ENCODE measurements at places on chromosomes 4 and X.
A peak's percentile ranks its signal among the peaks of the same experiment; 100 is the strongest.

GRCh38 chr4:159483782-159484741, 381.2 kb downstream of the RAPGEF2 start:
- peak; percentile 39 for DNase-seq

DNA sequence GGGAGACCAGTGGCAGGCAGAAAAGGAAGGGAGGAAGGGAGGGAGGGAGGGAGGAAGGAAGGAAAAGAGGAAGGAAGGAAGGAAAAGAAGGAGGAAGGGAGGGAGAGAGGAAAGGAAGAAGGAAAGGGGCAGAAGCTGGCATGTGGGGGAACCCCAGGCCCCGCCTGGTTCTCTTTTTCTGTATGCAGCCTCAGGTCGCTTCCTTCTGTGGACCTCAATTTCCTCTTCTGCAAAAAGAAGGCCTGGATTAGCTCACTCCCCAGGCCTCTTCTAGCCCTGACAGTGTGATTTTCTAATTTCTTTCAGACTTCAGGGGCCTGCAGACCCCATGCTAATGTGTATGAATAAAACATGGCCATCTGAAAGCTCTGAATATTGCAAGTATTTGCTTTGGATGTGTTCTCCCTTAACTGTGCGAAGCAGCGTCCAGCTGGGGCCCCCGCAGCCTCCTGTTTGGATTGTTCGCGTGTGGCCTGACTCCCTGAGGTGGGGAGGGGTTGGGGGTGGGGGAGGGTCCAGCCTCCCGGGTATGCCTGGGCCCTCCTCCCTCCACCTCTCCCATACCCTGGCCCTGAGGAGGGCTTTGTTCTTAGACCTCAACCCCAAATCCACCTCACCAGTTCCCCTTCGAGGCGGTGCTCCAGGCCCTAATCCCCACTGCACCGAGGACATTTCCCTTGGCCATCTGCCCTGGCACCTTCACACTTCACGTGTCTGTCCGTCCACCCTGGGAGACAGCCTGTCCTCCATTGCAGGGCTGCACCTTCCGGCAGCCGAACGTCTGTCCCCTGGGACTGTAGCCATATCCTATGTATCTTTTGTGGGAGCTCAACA, 199.9 kb upstream of the ATP6AP2 start:
- DNase-seq = peak; percentile 53

DNA sequence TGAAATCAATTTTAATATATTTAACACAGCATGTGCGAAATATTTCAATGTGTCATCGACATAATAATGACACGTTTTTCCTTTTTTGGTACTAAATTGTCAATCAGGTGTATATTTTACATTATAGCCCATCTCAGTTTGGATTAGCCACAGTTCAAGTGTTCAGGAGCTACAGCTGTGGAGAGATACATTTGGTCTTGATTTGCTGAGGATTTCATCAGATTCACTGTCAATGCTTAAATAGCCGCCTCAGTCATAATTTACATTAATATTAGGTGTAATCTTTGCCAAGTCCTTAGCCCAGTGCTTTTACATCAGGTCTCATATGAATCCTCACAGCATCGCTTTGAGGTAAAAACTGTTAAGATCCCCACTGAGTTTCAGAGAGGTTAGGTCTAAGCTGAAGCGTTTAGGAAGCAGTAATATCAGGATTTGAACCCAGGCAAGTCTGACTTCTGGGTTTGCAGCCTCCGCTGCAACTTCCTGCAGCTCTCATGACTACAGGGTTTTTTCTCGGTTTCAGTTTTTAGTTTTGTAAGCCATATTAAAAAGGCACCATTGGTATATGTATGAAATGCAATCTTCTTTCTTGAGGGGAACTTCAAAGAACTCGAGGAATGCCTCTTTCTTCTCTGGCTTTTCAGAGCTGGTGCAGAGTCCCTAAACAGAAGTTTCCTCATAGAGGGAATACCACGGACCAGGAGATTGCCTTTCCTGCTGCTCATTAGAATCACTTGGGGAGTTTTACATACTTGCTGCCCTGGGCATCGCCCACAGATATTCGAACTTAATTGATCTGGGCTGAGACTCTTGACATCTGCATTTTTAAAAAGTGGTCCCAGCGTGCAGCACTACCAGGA, 6.4 kb downstream of the MTM1 start:
- no peak for DNase-seq

DNA sequence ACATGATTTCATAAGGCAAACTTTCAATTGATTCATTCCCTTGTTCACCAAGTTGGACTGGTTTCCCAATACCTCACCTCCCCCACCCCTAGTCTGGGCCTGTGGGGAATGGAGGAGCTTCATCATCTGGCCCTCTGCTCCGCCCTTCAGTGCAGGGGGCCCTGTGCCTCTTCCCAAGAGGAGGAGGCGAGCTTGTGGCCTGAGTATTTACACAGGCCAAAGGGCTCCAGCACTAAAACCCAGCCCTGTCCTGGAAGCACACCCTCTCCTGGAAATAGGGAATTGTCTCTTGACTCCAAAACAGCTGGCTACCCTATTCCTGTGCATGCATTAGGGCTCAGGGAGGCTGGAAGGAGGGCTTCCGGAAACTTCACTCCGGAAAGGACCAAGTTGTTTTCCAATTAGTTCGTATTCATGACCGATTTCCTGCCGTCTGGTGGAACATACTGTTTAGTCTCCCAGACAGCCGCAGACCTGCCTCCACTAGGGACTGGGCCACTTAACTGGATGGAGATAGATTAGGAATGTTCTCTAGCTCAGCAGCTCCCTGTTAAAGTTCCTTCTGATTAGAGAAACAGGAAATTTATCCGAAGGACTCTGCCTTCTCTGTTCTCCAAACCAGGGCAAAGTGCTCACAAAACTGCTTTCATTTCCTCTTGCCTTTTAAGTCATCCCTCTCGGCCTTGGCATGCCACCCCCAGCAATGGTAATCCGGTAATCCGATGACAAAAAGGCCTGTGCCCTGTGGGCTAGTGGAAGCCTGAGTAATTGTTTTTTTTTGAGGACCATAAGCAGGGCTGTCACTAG, 5.8 kb downstream of the SRPX2 start:
- DNase-seq = no peak

GRCh38 chrX:151982222-151982621, 7.7 kb upstream of the GABRE start:
- no peak for DNase-seq

DNA sequence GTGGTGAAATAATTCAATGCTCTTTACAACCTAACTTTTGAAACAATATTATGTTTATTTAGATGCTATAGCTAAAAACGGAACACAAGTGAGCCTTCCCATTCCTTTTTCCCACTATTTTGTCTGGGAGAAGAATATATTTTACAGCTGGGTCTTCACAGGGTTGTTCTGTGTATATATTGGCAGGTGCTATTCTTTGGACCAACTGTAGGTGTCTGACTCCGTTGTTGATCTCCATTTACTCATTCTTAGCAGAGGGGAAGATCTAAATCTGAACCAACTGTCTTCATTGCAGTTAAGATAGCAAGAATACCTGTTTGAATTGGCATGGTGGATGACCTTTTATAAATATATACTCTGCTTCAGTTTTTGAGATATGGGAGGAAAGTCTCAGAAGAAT, 257.4 kb downstream of the CFAP299 start:
- no peak for DNase-seq

DNA sequence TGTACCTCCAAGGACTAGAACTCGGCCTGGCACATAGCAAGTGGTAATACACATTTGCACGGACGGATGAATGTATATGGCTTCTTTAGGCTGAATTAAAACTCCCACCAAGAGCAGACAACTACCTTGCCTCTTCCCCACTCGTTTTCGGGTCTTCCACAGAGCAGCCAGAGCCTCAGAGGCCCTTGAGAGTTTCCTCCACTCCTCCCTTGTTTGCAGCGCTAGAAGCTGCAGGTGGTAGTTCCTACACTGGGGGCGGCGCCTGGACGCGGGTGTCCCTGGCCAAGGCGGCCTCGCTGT, 10.2 kb upstream of the INTU start:
- DNase-seq = peak; percentile 21

GRCh38 chrX:136767104-136767941, 13.4 kb downstream of the ARHGEF6 start:
- peak; percentile 33 for DNase-seq

DNA sequence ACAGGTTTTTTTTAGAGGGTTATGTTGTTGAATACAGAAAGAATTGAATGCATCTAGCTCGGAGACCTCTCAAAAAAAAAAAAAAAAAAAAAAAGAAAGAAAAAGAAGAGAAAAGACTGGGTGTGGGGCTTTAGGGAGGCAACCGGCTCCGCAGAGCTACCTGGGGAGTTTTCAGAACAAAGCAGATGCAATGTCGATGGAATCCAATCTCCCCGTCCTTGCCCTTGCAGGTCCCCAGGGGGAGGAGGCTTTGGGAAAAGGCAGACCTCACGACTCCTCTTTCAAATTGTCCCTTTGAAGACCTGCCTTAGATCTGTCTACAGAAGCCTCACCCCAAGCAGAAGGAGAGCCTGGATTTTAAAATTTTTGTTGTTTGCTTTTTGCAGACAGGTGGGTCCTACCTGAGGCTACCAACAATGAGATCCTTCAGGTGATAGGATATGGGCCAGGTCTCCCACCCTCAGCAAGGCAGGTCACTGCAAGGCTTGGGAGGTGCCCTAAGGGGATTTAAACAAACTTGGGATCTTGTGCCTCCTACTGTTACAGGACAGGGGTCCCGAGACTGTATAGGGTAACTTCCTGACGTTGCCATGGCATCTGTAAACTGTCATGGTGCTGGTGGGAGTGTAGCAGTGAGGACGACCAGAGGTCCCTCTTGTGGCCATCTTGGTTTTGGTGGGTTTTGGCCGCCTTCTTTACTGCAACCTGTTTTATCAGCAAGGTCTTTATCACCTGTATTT, 75.2 kb upstream of the PRKX start:
- DNase-seq = peak; percentile 18

- DNase-seq = no peak
These were observed 211.1 kb downstream of the RELL1 start for GRCh38 chr4:37475087-37475486.

- DNase-seq = no peak
These were observed 23.0 kb upstream of the HPGD start for GRCh38 chr4:174545268-174545667.

DNA sequence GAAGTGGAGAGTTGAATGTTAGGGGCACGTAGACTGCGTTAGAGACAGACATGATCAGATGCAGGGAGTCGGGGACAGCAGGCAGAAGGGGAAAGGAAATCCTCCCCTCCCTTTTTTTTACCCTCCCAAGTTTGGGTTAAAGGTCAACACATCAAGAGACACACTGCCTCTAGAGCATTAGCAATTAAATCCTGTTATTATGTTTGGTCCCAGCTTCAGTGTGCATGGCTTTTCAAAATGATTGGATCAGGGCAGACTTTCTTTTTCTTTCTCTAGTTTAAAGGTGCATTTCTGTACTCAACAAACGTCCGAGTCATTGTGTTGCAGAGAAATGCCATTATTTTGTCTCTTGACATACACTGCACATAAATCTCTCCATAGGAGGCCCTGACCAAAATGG, 63.9 kb downstream of the USP26 start:
- no peak for DNase-seq

GRCh38 chrX:119236623-119237561, 807 bp downstream of the PGRMC1 start:
- peak; percentile 6 for DNase-seq

GRCh38 chr4:681736-682451, 7.1 kb downstream of the SLC49A3 start:
- peak; percentile 74 for DNase-seq

- no peak for DNase-seq
These were observed 26.3 kb downstream of the EFHC2 start for GRCh38 chrX:44317181-44317580.

GRCh38 chrX:26295425-26295824, 79.5 kb downstream of the MAGEB5 start:
- no peak for DNase-seq

DNA sequence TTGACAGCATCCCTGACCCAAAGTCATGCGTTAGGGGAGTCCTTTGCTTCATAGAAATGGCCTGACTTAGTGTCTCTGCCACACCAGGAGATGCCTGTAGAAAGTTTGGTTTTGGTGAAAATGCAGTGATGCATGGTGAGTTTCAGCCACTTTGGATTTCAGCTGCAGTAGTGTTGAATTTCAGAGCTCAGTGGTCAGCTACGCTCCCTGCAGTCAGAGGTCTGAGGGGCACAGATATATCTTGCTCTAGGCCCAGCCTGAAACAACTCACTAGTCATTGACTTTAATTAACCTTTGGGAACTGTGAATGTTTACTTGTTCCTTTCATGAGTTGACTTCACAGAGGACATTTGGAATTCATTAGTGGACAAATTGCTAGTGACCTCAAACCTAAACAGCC, 17.5 kb downstream of the RBMX2 start:
- no peak for DNase-seq

DNA sequence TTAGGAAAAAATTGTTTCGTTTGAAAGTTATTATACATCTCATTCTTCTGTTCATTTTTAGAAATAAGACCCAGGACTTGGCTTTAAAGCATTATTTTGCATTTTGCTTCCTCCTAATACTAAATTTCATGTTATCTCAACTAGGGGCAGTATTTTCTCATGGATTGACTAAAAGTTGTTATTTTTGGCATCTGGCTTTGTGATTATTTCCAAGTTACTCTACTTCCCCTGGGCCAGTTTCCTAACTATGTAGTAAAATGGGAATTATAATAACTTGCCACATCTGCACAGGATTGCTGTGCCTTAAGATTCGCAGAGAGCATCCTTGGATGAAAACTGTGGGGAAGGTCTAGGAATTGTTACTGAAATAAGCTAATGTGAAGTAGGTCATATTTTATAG, 3.0 kb downstream of the RBPJ start:
- DNase-seq = no peak

- no peak for DNase-seq
These were observed 10.8 kb upstream of the HERC5 start for GRCh38 chr4:88446124-88446523.

DNA sequence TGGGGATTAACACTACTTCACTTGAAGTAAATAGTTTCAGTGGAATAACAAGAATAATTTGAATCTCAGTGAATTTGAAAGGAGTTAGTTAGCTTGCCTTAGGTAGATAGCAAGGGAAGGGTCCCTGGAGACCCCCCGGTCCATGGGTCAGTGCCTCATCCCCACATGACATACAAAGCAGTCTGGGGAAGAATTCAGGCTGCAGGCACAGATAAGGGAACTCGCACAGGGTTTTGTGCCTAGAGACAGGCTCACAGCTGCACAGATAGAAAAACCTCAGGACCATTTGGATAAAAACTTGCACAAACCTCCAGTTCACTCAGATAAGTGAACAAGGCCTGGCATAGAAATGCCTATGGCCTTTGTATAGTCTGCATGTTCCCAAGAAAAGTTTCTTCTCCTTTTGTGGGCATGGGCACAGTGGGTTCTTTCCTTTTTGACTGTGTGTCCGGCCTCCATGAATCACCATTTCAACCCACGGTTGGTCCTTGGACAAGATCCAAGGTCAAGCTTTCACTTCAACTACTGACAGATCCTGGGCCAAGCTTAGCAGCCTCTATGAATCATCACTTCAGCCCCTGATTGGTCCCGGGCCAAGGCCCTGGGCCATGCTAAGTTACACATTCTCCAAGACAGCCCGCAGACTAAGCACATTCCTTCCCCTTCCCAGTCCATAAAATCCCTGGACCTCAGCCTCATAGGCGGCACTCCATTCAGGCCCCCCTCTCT, 108.3 kb upstream of the KLHL4 start:
- no peak for DNase-seq

- no peak for DNase-seq
These were observed 23.1 kb upstream of the DHRSX start for GRCh38 chrX:2523911-2524310.
